Stimulated activated CD8-positive, alpha-beta memory T cell treated with anti-CD3 and anti-CD28 coated beads, Interleukin-2, amount 100 ng/mL, for 1 hour (primary cell): ENCODE measurements at places on chromosomes 4 and X.

- no peak for DNase-seq
These were observed 371.2 kb downstream of the AFF2 start for GRCh38 chrX:148871422-148872160.

DNA sequence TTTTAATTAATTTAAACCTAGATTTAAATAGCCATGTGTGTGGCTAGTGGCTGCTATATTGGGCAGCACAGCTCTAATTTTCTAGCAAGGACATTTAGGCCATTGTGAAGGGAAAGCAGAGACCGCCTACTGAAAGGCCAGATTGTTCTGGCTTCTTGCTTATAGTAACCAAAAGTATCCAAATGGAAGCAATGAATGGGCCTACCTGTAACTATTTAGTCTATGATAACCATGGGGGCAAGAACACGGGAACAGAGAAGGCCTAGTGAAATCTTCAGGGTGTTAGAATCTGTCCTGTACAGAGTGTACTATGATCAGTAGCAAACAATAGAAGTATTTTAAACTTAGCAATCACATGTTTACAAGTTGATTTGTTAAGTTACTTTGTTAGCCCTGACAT, 16.5 kb upstream of the HPRT1 start:
- DNase-seq, result no peak

DNA sequence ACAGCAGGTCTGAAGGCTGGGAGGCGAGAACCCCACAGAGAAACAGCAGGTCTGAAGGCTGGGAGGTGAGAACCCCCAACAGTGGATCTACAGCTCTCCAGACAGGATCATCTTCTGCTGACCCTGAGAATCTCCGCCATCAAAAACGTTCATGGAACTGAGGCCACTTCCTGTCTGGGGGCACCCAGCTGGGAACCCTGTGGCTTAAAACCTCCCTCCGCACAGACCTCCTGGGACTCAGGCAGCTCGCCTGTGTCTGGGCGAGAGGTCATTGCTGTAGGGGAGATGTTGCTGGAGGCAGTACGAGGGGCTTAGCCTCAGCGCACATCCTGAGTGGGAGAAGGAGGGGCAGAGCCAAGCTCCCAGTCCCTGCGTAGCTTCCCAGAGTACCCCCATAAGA, 15.1 kb upstream of the CLDN24 start:
- DNase-seq, result no peak

- DNase-seq, result no peak
These were observed 20.6 kb upstream of the HPGDS start for GRCh38 chr4:94363136-94363655.

DNA sequence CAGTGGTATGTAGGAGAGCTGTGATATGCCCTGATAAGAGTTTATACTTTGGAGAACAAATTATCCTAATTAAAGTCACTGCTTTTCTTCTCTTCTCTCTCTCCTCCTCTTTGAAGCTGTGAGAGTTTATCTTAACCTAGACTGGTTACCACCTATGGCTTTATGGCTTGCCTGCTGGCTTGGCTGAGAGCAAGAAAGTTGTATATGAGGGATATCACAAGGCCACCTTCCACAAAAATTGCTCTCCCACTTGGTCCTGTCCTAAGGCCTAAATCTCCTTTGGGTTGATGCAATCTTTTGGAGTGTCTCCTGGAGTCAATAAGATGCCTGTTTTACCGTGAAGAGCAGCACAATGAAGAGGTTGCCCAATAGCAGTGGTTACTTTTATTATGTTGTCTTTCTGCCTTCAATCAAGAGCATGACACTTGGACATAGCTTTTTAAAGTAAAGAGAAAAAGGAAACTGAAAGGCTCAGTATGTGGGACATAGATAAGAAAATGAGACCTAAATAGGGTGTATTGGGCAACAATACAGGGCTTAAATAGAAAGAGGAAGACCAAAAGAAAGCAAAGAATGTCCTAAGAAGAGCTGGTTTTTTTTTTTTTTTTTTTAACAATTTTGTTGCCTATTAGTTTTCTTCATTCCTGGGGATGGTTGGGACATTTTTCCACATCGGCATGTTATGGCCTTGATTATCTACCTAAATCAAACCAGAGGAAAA, 9.2 kb downstream of the GUCY1A1 start:
- DNase-seq, result no peak

- DNase-seq, result no peak
These were observed 50.7 kb downstream of the UBE2NL start for GRCh38 chrX:143934542-143934941.

- DNase-seq, result no peak
These were observed at the start of gene PROM1 for GRCh38 chr4:16083241-16084191. Gene PROM1 (minus strand): TSS chr4:16084023. CDS start chr4:16075906, 8,117 bp downstream.

GRCh38 chr4:26298198-26298947, 22.4 kb upstream of the RBPJ start:
- DNase-seq, result no peak

GRCh38 chr4:140049024-140049848, 104.7 kb downstream of the MAML3 start:
- no peak for DNase-seq

- DNase-seq, result no peak
These were observed 111.3 kb downstream of the PSAPL1 start for GRCh38 chr4:7323461-7323871.
